ENCODE measurements at places on chromosomes 5 and 9.
A peak's percentile ranks its signal among the peaks of the same experiment; 100 is the strongest.

- H3K27me3 ChIP-seq, result peaks cover 10% of the 10 kb centered on the region
- peaks cover 20% of the 10 kb centered on the region for H3K4me1 ChIP-seq
- DNase-seq, result no peak
- H3K27ac ChIP-seq, result no peak overlapping the region
- no peak overlapping the region for H3K4me3 ChIP-seq
Measured at GRCh38 chr5:137300411-137301240, 198.5 kb downstream of the SPOCK1 start.

DNA sequence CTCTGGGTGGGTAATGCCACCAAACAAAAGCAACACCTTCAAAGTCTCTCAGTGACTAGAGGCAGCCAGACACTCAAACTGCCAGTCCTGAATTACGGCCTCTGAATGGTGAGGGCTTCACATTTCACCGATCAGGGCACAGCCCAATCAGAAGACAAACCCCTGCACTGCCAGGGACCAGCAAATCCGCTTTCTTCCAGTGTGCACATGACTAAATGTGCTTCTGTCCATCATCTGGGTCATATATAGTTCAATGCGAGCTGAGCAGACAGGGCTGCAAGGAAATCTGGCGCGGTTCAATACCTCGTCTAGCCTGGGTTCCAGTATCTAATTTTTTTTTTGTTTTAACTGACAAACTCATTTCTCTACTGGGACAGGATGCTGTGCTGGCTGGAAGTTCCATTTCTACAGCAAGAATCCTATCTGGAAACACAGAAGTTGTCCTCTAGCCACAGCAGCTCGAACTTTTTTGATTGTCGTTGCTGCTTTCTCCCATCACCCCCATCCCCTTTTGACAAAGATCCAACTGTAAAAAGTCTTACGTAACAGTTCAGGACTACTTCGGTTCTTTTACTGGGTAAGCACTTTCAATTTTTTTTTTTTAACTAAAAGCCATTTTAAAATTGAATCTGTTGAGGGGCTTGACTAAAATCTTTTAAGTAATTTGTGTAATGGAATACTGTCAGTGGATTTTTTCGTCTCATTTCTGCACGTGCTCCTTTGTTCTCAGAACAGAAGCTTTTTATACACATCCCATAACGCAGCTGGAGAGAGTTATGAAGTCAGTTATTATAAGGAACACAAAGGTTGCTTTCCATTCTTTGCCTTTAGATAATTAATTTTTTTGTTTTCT lies 112.7 kb downstream of the NR6A1 start:
- peak; percentile 63 for DNase-seq
- H3K36me3 ChIP-seq, result no peaks in the 10 kb centered on the region
- peak overlapping the region; percentile 70 for H3K4me3 ChIP-seq

GRCh38 chr5:142399891-142400290 lies 75.1 kb upstream of the SPRY4 start:
- DNase-seq, result no peak
- H3K27ac ChIP-seq, result no peak overlapping the region
- H3K36me3 ChIP-seq, result no peaks in the 10 kb centered on the region

GRCh38 chr9:124932333-124932732 lies 8.6 kb downstream of the GOLGA1 start:
- no peaks in the 10 kb centered on the region for H3K4me1 ChIP-seq
- H3K27me3 ChIP-seq, result no peaks in the 10 kb centered on the region
- no peak overlapping the region for H3K4me3 ChIP-seq
- no peak for DNase-seq
- no peak overlapping the region for H3K27ac ChIP-seq

DNA sequence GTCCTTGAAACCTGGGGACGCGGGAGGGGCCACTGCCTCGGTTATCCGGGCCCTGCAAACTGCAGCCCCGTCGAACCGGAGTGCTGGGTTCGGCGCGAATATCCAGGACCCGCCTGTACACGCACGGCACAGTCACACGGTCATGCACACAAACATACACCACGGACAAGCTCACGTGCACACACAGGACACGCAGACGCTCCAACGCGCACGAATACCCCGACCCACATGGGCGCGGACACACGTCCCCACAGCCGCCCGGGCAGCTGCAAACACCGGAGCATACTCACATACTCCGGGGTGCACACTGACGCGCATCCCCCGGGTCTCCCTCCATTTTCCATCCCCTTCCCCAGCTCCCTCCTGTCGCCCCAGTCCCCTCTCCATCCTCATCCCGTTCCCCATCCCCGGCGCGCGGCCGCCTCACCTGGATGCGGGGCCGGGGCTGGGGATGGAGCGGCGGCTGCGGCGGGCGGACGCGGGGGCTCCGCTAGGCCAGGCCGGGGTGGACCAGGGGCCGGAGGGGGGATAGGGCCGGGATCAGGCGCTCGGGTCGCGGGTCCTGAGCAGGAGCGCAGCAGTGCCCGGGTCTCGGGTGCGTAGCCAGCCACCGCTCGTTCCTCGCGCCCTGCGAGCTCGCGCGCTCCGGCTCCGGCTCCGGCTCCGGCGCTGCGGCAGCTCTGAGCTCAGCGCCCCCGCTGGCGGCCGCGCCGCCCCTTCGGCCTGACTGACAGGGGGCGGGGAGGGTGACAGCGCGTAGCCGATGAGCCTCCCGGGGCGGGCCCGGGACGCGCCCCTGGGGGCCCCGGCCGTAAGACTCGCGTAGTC lies at the start of the genes EIF4E1B and SNCB:
EIF4E1B (plus strand) TSS at position 823 of the 828 bp plus-strand sequence. CDS start 12,113 bp downstream, outside the sequence.
SNCB (minus strand) TSS at position 682 of the 828 bp plus-strand sequence. CDS start 880 bp downstream, outside the sequence.
- no peak for DNase-seq
- peaks cover 15% of the 10 kb centered on the region for H3K4me1 ChIP-seq
- H3K4me3 ChIP-seq, result peak within 1 kb of the TSS; percentile 62
- peaks cover 100% of the 10 kb centered on the region for H3K27me3 ChIP-seq
- no peaks in the 10 kb centered on the region for H3K36me3 ChIP-seq
